Stimulated activated CD4-positive, alpha-beta T cell treated with anti-CD3 and anti-CD28 coated beads, Interleukin-1b, Interleukin-23, amount 100 ng/mL, for 24 hours (primary cell): ENCODE measurements at places on chromosomes 5 and 9.

GRCh38 chr5:14245132-14245925 lies 102.2 kb downstream of the TRIO start:
- no peak for DNase-seq

- DNase-seq, result no peak
Observed at GRCh38 chr5:58501778-58502417, 10.7 kb downstream of the GAPT start.

GRCh38 chr9:98654247-98654646 lies 54.5 kb downstream of the GABBR2 start:
- no peak for DNase-seq

DNA sequence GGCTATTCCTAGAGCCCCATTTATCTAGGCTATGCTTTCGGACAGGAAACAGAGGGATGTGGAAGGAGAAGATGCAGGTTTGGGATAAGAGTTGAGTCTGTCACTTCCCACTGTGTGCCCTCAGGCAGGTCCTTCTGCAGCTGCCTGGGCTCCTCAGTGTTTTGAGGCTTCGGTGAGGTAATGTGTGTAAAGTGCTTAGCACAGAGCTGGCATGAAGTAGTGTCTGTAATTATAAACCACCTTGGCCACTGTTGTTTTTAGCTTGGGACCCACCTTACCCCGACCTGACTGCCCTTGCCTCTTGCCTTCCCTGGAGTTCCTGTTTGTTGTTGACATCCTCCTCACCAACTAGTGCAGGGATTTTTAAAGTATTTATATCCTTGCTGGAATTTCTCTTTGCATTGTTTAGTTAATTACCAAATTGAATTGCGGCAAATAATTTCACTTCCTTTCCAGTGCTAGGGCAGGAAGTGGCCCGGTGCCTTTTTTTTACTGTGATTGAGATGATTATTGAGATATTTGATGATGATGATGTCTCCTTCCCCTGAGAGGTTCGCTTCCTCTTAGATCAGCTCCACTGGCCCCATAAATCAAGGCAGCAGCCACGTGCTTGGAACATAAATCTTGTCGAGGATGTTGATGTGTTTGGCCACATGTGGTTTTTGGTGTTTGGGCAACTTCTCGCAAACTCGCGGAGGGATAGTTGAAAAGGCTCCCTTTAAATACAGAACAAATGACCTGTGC lies 38.3 kb upstream of the DAB2IP start:
- no peak for DNase-seq

DNA sequence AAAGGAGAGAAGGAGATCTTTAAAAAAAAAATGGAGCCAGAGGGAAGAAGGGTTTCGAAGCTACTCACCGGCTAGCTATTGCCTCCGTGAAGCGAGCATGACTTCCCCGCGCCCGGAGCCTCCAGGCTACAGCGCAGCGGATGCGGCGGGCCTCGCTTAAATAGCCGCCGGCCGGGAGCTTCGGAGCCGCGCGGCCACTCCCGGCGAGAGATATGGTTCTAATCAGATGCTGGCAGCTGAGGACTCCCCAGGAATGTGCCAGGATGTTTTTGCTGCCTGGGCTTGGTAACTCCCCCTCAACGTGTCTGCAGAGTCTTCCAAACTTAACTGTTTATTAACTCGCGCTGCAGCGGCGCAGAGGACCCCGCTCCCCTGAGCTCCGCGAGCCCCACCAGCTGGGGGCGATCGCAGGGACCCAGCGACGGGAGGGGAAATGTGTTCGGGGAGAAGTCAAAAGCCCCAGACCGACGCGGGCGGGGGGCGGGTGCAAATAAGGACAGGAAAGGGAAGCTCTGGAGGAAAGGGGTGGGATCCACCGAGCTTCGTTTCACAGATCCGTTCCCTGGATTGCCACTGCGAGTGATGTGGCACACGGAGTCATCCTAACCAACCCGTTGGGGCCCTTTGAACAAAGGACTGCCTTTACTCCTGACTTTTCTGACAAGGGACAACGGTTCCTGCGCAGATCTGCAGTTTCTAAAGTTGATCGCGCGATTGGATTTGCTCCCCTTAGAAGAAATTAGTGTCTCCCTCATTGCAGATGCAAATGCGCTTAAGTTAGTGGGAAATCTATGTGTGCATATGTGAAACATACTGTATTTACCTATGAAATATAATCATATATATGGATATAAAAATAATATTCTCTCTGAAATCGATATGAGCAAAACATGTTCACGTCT lies at the start of gene DAB2:
Gene DAB2, minus strand, starts transcription at position 245 of the 902 bp plus-strand sequence. CDS start 30,660 bp downstream, outside the sequence.
- DNase-seq, result peak; percentile 1

DNA sequence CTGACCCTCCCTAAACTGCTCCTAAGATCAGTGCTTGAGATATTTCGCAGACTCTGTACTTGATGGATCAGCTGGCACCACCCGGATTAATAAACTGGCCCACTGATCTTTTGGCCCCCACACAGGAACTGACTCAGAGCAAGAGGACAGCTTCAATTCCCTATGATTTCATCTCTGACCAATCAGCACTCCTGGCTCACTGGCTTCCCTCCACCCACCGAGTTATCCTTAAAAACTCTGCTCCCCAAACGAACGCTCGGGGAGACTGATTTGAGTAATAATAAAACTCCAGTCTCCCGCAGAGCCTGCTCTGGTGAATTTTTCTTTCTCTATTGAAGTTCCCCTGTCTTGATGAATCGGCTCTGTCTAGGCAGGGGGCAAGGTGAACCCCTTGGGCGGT lies 36.5 kb upstream of the CD180 start:
- no peak for DNase-seq

DNA sequence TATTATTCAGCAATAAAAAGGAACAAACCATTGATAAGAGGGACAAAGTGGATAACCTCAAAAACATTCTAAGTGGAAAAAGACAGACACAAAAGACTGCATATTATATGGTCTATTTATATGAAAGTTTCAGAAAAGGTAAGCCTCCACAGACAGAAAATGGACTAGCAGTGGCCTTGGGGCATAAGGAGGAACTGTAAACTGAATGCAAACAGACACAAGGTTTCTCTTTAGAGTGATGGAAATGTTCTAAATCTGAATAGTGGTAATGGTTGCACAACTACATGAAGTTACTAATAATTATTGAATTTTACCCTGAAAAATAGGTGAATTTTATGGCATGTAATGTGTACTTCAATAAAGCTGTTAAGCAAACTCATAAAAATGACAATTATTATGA lies 286.3 kb upstream of the PAPPA start:
- no peak for DNase-seq

- no peak for DNase-seq
Observed at GRCh38 chr5:7169240-7169878, 226.6 kb upstream of the ADCY2 start.

GRCh38 chr5:138583984-138584637 lies 8.9 kb upstream of the HSPA9 start:
- DNase-seq, result no peak

DNA sequence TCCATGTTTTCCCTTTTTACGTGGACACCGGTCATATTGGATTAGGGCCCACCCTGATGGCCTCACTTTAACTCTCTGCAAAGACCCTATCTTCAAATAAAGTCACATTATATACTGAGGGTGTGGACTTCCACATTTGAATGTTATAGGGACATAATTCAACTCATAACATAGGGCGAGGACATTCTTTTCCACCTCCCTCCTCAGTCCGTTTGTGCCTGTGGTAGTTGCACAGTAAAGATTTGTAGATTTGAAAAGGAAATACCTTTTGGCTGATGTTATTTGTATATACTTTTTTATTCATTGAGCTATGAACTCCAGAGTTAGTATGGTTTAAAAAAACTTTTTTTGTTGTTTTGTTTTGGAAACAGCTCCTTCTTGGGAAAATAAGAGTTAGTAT lies 51.0 kb upstream of the DHFR start:
- DNase-seq, result no peak

DNA sequence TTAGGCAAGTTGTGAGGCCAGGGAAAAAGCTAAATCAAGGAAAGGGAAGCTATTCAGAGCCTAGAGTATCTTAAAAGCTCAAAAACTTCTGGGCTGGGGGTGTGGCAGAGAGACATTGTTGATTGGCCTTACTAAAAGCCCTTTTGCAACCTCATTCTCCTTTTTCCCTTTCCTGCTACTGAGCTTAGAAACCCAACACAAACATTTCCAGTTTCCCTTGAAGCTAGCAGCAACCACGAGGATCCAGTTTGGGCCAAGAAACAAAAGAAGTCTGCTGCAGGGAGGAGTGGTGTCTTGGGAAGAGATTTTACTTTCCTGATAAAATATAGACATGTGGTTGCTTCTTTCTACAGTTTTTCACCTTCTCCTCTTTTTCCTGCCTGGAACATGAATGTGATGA lies 135.5 kb upstream of the KLF9 start:
- DNase-seq, result no peak

- no peak for DNase-seq
Observed at GRCh38 chr5:100676817-100677631, 141.8 kb downstream of the FAM174A start.

DNA sequence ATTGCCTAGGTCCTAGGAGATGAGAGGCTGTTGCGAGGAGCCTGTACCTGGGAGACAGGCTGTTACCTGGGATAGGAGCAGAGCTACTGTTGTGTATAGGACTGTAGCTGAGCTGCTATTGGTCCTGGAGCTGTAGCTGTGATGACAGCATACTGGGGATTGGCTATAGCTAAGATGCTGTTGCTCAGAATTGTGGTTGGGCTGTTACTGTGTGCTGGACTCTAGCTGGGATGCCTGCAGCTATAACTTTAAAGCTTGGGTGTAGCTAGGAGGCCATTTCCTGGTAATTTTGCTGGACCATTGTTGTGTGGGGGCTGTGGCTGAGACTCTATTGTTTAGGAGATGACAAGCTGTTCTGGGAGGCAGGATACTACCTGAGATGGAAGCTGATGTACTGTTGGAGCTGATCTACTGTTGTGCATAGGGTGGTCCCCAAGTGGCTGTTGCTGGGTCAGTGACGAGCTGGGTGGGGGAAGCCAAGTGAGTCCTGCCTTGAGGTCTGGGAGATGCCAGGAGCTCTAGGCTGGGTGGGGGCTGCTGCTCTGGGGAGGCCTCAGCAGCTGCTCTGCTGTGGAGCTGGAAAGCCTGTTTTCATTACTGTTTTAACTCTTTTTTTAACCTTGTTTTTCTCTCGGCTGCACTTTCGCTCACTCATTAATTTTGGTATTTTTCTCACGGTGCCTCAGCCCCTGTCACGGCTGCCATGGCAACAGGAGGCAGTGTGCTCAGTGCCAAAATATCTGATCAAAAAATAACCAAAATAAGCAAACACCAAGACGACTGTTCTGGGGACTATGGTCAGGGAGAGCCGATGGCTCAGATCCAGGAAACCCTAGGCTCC lies 3.0 kb upstream of the PCDH1 start:
- DNase-seq, result no peak
